ENCODE measurements at places on chromosomes 16 and 17.

GRCh38 chr17:17737961-17738894 is 57.0 kb downstream of the RAI1 start:
- no peak for DNase-seq

DNA sequence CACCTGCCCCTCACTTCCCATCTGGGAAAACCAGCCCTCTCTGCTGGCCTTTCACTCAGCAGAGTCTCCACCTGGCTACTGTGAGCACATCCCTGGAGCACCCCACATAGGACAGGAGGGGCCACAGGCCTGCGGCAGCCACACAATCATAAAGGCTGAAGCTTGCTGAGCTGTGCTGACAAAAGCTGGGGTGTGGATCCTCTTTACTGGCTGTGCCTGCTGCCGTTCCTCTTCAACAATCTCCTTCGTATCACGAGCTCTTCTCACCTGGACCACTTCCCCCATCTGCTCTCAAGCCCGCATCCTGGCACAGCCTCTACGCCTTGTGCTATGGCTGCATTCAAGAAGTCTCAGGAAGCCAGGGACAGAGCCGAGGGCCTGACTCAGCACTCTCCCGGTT is 86.1 kb downstream of the ZNF778 start:
- no peak for DNase-seq

DNA sequence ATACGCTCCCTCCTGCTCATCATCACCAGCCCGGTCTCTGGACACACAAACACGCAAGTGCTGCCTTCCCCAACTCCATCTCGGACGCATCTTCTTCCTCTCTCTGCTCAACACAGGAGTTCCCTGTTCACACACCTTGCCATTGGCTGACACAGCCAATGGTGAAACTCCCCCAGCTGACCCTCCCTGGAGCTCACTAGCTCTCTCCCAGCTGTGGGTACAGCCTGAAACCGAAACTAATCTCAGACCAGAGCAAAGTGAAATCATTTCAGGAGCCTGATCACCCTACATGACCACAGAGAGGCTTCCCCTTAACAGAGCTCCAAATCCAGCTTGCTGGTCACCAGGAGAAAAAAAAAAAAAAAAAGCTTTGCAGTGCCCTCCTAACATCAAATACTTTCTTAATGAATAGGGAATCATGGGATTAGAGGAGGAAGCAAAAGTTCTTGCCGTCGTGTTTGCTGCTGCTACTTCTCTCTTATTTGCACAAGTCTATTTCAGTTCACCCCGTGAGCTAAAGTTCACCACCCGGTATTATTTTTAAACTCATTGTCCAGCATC is 8.3 kb downstream of the CUEDC1 start:
- peak; percentile 30 for DNase-seq

- DNase-seq = no peak
Observed at GRCh38 chr17:75260641-75261335, 618 bp downstream of the GGA3 start.

GRCh38 chr16:67260426-67261063 is 11.8 kb downstream of the SLC9A5 start:
- DNase-seq = peak; percentile 37

All from activated T-cell treated with anti-CD3 and anti-CD28 coated beads, Interleukin-2, amount 50 U/mL, for 48 hours (primary cell).